ENCODE measurements at places on chromosomes 16 and 17.

DNA sequence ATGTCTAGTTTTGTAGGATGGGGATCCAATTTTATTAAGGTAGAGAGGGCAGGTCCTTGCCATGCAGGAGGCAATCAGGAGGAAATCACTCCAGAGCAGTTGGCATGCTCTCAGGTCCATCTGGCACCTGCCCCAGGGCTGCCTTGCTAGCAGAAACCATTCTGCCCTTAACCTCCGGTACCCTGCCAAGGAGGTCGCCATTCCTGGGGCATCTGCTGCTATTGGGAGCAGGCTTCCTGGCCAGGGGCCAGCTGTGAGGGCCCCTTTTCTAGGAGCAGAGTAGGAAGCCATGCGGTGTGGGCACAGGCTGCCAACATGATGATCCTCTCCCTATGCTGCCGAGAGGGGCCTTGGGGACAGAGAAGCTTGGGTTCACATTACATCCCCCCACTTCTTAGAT is 47.6 kb upstream of the MGAT5B start:
- no peak for DNase-seq

DNA sequence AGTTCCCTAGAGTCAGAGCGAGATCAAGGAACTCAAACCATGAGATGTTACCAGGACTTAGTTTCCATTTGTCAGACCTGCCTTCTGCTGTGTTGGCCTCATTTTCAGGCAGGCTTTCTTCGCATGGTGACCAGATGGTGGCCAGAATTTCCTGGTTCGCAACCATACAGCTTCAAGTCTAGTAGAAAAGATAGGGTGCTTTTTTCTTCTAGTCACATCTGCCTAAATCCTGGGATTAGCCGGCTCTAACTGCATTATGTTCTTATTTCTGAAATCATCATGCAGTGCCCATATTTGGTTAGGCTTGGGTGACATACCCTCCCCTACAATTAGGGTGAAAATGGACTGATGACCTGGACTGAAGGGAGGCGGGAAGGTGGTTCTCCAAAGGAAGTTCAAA is 131.5 kb downstream of the SHISA9 start:
- no peak for DNase-seq

DNA sequence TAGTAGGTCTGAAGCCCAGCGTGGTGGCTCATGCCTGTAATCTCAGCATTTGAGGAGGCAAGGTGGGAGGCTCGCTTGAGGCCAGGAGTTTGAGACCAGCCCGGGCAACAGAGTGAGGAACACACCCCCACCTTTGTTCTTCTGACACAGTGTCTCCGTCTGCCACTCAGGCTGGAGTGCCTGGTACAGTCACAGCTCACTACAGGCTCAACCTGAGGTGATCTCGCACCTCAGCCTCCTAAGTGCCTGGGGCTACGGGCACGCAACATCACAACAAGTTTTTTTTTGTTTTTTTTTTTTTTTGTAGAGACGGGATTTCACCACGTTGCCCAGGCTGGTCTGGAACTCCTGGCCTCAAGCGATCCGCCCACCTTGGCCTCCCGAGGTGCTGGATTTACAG is 6.7 kb upstream of the TLCD3A start:
- DNase-seq: no peak

DNA sequence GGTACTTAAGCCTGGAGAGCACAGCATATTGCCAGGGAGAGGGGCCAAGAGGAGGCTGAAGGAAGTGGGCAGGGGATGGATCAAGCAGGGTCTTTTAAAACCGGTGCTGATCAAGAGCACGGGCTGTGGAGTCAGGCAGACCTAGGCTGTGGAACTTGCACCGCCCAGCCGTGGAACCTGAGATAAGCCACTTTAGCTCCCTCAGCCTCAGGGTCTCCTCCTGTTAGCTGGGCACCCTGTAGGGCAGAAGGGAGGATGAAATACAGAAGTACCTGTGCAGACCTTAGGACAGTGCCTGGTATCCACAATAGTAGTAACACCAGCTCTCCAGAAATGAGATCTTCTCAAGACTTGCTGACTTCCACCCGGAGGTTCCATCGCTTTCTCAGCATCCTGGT is 9.3 kb downstream of the ODAD4 start:
- DNase-seq: no peak

GRCh38 chr17:45704251-45704650 is 79.9 kb upstream of the CRHR1 start:
- no peak for DNase-seq

All from activated T-cell treated with anti-CD3 and anti-CD28 coated beads for 1 hour (primary cell).